Smooth muscle cell of bladder (primary cell): ENCODE measurements at places on chromosomes 11 and 22. TPM values are rescaled to one million over a fixed set of nuclear protein-coding genes. Genes with fewer than 3 reads are reported as not detected.

Gene BTBD18
- not detected in 2 replicates for total RNA-seq

Gene OR4A16
- not detected in 2 replicates for total RNA-seq

Gene AQP11
- total RNA-seq = 2.8 and 6.0 TPM in 2 replicates

Gene LRRN4CL
- 10.6 and 11.7 TPM in 2 replicates for total RNA-seq

Gene SNX32
- 0.65 and 1.3 TPM in 2 replicates for total RNA-seq

Gene KIF18A
- 2.6 and 5.5 TPM in 2 replicates for total RNA-seq

Gene SLC6A5
- total RNA-seq = under 0.01 TPM in 1 of 2 replicates, not detected in the other

Gene CHRM1
- not detected in 2 replicates for total RNA-seq

Gene EHF
- total RNA-seq = 0.09 and 0.28 TPM in 2 replicates

Gene OR51V1
- not detected in 2 replicates for total RNA-seq

Gene REXO2
- 376 and 603 TPM in 2 replicates for total RNA-seq

Gene CCDC83
- total RNA-seq = 0.18 TPM in 1 of 2 replicates, not detected in the other

Gene TH
- not detected in 2 replicates for total RNA-seq

Gene FIBIN
- total RNA-seq = 51.4 and 136 TPM in 2 replicates

Gene GLB1L3
- not detected in 2 replicates for total RNA-seq

Gene ADAMTS8
- total RNA-seq = 0.28 and 1.7 TPM in 2 replicates

Gene OR10A2
- not detected in 2 replicates for total RNA-seq

Gene CEP126
- total RNA-seq = 1.1 and 1.3 TPM in 2 replicates

Gene GLYATL1
- 0.57 TPM in 1 of 2 replicates, not detected in the other for total RNA-seq

Gene SIK2
- 9.4 and 9.7 TPM in 2 replicates for total RNA-seq

Gene MUC5AC
- total RNA-seq = not detected in 2 replicates

Gene GAB4
- not detected in 2 replicates for total RNA-seq

Gene TRIM6
- total RNA-seq = 3.0 and 4.6 TPM in 2 replicates

Gene MUC2
- not detected in 2 replicates for total RNA-seq

Gene IL18
- 5.8 and 9.2 TPM in 2 replicates for total RNA-seq

Gene OR52I2
- not detected in 2 replicates for total RNA-seq

Gene TMA7B
- total RNA-seq = not detected in 2 replicates

Gene OR2AT4
- not detected in 2 replicates for total RNA-seq

Gene TMEM86A
- total RNA-seq = 0.57 and 0.83 TPM in 2 replicates

Gene SYT12
- total RNA-seq = 0.14 and 0.55 TPM in 2 replicates

Gene P2RY6
- 0.14 and 0.18 TPM in 2 replicates for total RNA-seq

Gene DAGLA
- 1.3 and 1.8 TPM in 2 replicates for total RNA-seq

Gene CD248
- 60.8 and 63.9 TPM in 2 replicates for total RNA-seq

Gene SOX10
- total RNA-seq = not detected in 2 replicates

Gene SCARF2
- total RNA-seq = 18.8 and 28.3 TPM in 2 replicates

Gene ART1
- not detected in 2 replicates for total RNA-seq

Gene KRTAP5-6
- not detected in 2 replicates for total RNA-seq

Gene MFRP
- total RNA-seq = not detected in 2 replicates

Gene INPP5J
- total RNA-seq = 0.09 and 0.14 TPM in 2 replicates

Gene APOBEC3B
- total RNA-seq = 0.37 and 0.43 TPM in 2 replicates

Gene MS4A15
- total RNA-seq = not detected in 2 replicates

Gene SCUBE2
- 1.7 and 4.4 TPM in 2 replicates for total RNA-seq

Gene CBL
- total RNA-seq = 4.7 TPM in 2 replicates

Gene PTPRCAP
- not detected in 2 replicates for total RNA-seq

Gene HEPHL1
- 0.14 TPM in 1 of 2 replicates, not detected in the other for total RNA-seq

Gene APLNR
- not detected in 2 replicates for total RNA-seq
